ENCODE measurements at places on chromosomes 7 and 10.

DNA sequence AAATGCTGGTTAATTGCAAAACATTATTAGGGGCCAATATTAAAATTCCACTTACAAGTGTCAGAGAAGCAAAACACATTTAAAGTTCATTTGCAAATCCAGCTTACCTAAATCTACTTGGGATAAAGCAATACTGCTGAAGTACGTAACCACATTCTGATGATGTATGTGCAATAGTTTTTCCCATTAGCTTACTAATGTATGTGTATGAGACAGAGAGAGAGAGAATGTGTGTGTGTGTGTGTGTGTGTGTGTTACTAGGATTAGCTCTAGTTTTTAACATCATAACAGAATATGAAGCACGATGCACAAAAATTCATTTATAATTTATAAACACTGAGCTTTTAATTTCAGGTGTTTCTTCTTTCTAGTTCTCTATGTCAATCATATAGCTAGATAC, 1074.2 kb upstream of the C7orf33 start:
- no peak for ATAC-seq

- ATAC-seq = no peak
Measured at GRCh38 chr10:132094581-132095234, 29.0 kb downstream of the JAKMIP3 start.

DNA sequence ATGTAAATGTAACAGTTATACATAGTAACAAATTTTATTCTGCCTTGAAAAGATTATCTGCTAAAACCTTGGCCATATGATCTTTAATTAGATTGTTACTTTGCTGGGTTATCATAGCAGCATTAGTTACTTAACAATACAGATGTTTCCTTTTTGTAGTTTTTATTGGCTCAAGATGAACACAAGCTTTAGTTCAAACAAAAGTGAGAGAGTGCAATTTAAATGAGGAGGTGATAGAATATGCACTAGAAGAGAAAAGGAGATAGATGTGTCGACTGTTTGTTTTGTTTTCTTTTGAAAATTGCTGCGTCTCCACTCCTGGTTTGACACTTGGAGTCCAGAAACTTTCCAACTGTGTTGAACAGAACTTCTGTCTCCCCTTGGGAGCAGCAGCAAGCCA, 91.4 kb upstream of the CAV2 start:
- no peak for ATAC-seq

DNA sequence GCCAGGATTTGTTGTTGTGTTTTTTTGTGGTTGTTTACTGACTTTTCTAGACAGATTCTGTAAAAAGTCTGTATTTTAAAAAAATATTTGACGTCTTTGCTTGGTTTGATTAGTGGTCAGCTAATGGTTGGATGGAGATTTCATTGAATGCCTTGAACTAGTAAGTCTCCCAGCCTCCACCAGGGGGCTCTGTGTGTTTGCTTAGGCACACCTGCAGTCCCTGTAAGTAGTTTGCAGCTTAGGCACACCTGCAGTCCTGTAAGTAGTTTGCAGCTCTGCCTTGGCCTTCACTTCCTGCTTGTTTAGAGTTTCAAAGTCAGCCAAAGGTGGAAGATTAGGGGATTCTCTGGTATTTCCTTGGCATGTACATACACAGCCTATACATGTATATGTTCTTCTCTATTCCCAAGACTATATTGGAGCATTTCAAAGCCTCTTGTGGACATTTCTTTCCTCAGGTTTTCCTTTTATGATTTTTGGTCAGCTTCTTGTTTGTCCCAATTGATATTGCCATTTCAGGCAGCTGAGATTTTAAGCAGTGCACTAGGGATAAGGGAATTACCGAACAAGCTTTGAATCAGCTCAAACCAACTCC, 101.6 kb downstream of the CCSER2 start:
- peak; percentile 72 for ATAC-seq

Measured in SK-N-SH treated with all-trans-retinoic acid at 6 μM for 48 hours (cell line).